NCI-H446 (cell line): ENCODE measurements at places on chromosomes 11 and 22.

DNA sequence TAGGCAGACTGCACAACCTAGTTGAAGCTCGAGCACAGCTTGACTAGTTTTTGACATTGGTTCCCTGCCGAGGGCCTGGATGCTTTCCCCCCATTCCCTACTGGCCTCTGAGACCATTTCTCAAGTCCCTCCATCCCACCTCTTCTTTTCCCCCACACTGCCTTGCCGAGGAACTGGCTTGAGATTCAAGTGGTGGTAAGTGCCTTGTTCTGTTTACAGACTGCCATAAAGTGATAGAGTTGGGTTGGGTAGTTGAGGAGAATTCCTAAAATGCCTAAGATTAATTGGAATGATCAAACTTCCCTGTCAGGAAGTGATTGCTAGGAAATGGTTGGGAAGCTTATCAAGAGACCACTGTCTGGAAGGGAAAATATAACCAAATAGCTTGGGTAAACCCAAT lies 16.2 kb downstream of the MRPL16 start:
- DNase-seq, result no peak

DNA sequence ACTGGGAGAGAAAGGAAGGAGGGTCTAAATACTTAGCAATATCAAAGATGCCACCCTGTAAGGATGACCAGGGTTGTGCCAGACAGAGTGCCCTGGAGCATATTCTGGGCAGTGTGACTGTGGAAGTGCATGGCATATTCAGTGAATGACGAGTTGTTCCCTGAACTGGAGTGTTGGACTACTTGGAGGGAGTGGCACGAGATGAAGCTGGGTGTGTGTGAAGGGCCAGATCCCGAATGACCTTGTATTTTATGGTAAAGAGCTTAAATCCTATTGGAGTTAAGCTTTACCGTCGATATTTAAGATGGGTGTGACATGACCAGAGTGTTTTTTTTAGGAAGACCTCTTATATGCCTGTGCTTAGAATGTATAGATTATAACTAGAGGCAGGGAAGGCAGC lies 48.8 kb downstream of the STIM1 start:
- DNase-seq, result no peak

- peak; percentile 50 for DNase-seq
Observed at GRCh38 chr11:123194337-123195187, 486 bp downstream of the CLMP start.

DNA sequence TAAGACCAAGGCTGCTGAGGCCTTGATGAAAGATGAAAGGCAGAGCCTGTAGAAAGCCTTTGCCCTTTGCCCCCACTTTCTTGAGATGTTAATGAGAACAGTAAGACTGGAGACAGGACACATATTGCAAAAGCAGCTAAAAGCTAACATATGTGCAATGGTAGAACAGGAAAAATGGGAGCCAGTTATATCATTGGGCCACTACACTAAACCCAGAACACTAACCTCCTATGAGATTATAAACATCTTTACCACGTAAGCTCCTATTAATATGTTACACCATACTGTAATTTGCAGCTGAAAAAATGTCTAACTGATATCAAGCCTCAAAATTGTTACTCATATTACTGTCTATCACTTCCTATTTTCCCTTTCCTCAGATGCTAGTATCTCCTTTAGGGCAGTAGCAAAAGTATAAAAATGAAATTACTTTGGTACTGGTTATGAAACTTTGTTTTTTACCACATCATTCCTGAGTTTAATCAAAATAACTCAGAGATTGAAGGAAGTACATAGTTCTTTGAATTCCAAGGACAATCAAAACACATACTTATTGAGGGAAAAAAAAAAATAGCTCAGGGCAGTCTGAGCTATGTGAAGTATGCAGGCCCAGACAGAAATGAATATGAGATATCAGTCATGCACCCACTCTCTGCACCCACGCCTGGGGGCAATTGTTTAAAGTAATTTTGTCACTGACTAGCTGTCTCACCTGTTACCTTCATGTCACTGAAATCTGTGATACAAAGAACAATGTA lies 9.1 kb downstream of the HPS5 start:
- DNase-seq, result no peak

DNA sequence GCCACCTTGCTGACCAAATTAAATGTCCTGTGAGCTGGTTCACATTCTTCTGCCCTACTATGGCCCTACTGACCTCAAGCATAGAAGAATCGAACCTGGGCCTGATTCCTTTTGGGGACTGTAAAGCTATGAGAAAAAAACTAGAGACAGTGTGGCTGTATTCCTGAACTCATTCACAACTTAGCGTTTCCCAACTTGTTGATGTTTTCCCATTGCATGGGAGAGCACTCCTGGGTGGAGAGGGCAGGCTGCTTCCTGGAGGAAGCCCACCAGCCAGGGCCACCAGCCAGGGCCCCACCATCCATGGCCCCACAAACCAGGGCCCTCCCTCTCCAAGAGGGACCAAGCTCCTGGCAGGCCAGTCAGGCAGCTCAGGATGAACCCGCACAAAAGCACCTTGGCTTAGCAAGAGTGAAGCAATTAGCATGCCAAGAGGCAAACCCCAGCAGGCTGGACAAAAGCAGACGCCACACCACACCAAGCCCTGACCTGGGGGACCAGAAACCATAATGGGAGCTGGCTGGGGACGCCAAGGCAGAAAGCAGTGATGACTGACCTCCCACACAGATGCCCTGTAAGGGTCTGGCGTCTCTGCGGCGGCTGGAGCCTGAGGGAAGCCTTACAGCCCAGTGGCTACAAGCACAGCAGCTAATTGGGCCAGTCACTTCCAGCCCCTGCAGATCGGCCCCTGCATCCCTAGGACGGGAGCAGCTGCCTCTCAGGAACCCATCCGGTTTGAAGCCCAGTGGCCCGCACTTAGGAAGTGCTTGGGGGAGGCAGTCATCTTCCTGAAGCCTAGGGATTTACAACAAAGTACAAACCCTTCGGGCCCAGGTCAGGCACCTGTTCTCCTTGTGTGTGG lies 2.1 kb downstream of the CERK start:
- DNase-seq, result no peak

DNA sequence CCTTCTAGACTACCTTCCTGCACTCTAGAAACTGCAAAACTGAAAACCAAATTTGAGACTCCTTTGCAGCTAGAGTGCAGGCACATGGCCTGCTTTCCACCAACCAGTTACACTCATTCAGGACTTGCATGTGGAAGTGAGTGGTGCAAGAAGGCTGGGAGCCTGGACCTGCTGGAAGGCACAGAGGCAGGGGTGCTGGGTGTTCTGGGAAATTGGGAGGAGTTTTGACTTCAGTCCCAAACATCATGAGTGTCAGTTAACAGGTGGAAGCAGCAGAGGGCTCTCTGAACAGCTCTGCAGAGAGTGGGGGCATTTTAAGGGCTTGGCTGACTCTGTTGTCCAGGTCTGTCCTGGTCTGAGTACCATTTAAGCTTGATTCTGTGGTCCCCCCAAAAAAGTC lies 49.3 kb upstream of the SYT13 start:
- DNase-seq, result no peak
